BJ (cell line): ENCODE measurements at places on chromosomes 3 and 15.

- DNase-seq = no peak
Observed at GRCh38 chr3:48459773-48460516, 13.4 kb downstream of the ATRIP start.

GRCh38 chr15:51266656-51267050 lies 71.7 kb downstream of the CYP19A1 start:
- no peak for DNase-seq

- DNase-seq = no peak
Observed at GRCh38 chr15:61892140-61892539, 168.1 kb downstream of the VPS13C start.

DNA sequence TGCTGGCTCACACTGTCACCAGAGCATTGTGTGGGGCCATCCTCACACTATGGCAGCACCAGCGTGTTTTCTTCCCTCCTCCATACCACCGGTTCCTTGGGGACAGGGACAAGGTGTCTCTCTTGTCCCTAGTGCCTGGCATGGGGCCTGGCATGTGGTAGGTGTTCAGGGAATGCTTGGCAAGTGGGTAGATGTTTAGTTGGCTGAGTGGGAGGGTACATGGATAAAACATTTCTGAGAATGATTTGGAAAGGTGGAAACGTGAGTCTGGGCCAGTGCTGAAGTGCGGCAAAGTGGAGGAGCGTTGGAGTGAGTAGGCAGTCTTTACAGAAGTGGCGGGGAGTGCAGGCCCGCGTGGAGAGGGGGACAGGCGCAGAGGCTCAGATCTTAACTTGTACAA lies 15.0 kb downstream of the SNAPC5 start:
- DNase-seq = no peak

DNA sequence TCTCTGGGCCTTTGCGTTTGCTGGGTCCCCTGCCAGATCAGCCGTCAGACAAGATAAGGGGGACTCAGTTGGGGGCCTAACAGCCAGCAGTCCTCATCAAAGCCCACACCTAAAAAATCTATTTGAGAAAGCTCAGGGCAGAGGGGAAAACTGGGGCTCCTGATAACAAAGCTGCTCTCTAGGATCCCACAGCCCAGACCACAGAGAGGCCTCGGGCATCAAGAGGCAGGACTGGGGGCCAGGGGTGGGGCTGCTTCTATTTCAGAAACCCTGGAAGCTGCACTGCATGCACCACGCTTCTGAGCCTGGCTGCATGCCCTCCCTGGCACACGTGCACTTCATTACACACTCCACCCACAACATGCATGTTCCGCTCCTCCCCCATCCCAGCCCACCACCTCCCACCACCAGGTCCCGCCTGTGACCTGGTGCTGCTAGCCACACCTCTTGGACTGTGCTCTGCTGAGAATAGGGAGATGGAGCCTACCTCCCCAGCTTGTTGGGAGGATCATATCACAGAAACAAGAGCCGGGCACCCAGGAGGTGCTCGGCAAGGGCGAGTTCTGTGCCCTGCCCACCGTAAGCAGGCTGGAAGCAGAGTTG lies 26.6 kb downstream of the FBLN2 start:
- no peak for DNase-seq

DNA sequence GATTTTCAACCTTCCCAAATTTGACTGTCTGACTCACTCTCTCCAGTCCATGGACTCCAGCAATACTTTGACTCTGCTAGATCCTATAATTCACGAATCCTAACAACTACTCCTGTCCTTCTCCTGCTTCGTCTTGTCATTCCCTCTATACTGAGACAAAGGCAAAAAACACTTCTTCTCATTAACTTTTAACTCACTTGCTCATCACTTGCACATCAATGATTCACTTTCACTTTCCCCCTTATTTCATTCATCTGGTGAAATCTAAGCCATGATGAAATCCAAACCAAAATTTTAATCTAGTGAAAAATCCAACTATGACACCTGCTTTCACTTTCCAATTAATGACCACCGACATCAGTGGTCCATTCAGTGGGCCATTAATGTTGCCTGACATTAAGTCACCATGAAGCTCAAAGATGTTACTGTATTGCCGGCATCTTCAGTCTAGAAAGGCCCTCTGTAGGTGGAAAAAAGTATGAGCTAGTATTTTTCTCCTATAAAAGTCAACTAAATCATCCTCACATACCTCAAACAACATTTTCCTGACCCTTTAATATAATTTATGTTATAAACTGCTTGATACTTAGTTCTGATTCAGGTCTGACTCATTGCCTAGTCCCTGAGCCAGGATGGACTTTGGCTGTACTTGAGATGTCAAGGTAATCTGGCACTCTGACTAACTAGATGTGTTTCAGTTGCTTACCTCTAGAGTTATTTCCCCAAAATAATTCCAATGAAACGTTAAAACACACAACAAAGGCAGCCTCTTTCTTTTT lies 158.6 kb downstream of the CNTN6 start:
- no peak for DNase-seq

DNA sequence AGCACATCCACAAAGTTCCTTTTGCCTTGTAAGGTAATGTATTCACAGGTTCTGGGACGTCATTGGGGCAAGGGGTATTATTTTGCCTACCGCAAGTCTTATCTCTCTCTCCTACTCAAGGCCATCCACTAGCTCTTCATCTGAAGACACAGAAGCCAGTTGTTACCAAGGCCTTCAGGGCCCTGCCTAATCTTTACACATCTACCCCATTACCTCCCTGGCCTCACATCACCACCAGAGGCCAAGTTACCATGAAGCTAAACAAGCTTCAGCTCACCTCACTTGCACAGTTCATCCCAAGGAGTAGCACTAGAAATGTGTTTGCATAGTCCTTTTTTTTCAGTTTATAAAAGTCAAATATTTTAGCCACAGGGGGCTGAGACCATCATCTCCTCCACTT lies 34.1 kb downstream of the ATP8B4 start:
- no peak for DNase-seq

DNA sequence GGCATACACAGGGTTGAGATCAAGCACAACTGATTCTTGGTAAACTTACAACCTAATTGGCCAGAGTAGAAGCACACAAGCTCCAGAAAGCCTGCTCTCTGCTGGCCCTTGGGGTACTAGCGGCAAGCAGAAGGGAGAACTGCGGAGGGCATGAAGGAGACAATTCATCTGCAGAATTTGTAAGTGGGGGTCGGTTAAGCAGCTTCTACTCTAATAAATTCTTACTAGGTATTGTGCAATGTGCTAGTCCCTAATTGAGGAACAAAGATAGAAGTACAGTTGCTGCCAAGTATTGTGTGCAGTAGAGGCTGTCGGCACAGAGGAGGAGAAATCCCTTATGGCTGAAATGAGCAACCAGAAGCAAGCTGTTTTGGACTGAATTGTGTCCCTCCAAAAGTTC lies 91.2 kb upstream of the VEPH1 start:
- no peak for DNase-seq

DNA sequence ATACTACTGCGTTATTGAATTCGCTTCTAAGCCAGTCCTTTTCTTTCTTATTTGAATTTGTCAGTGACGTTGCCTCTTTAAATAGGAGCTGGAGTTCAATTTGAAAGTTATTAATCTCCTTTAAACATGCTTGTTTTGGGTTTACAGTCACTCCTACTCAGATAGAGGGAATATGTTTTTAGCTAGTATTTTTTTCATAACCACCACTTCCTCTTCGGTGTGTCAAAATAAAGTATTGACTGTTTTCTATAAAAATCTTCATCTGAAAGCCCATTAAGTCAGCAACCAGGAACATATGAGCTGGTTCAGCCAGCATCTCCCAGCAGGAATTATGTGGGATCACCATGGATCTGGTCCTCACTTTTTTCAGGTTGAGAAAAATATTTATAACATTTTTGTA lies 772.9 kb downstream of the DIPK2A start:
- no peak for DNase-seq

- no peak for DNase-seq
Observed at GRCh38 chr3:116020989-116021388, 397.7 kb downstream of the GAP43 start.

- no peak for DNase-seq
Observed at GRCh38 chr3:127709320-127710060, 36.7 kb downstream of the ABTB1 start.

- no peak for DNase-seq
Observed at GRCh38 chr15:73620078-73620477, 13.1 kb downstream of the NPTN start.

GRCh38 chr15:43932907-43933306 lies 106.1 kb downstream of the WDR76 start:
- no peak for DNase-seq

DNA sequence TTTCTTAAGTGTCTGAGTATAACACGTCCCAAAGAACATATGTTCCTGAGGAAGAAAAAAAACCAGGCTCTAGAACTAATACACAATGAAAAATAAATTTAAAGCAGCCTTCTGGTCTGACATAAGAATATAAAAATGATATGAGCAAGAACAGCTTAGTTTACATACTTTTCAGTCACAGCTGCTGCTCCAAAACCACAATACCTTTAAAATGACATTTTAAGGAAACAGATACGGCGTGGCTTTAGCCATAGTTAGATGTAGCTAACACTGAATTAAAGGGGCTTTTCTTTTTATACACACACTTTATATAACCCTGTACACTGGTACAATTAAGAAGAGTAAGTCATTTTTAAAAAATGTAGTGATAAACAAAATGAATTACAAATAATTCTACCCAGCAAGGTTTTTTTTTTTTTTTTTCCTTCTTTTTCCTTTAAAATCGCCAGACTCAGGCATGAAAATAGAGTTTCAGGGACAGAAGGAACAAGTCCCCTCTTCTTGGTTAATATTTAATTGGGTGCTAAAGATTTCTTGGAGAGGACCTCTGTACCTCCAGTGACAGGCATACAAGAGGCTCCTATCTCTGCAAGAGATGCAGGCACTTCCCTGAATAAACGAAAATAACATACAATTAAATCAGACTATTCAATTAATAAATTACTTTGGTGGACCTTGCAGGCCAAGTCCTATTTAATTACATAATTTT lies 265.6 kb downstream of the FOXP1 start:
- no peak for DNase-seq

- DNase-seq = peak; percentile 67
Observed at GRCh38 chr15:78075490-78076230, 1.9 kb downstream of the TBC1D2B start.

DNA sequence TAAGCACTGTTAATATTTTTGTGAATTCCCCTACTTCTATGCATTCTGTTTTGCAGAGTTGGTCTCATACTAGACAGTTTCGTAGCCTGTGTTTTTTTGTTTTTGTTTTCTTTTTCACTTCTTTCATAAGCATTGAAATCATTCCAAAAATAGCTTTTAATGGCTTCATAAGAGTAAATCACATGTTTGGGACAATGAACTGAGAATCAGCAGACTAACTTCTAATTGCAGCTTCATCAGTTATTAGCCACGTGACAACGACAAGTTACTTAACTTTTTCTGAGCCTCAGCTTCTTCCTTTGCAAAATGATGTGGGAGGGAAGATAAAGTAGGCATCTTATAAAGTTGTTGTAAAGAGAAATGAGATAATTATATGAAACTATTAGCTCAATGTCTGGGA lies 124.8 kb downstream of the LIPC start:
- DNase-seq = no peak

- no peak for DNase-seq
Observed at GRCh38 chr3:1848935-1849334, 249.7 kb upstream of the CNTN4 start.

DNA sequence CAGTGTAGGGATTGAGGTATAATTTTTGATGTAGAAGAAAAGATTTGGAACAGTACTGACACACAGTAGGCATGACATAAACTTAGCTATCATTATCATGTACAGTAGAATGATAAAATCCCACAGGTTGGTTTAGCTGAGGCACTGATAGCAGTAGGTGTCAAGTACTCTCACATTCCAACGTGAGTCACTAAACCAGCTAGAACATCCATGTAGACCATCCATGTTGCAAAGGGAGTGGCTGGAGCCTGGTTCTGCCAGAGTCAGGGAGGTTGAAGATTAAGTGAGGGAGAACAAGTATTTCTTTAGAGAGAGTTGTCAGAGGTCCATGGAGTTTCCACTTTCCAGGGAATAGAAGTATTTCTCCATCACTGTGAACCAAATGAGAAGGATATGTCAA lies 157.2 kb upstream of the TMEM108 start:
- no peak for DNase-seq

DNA sequence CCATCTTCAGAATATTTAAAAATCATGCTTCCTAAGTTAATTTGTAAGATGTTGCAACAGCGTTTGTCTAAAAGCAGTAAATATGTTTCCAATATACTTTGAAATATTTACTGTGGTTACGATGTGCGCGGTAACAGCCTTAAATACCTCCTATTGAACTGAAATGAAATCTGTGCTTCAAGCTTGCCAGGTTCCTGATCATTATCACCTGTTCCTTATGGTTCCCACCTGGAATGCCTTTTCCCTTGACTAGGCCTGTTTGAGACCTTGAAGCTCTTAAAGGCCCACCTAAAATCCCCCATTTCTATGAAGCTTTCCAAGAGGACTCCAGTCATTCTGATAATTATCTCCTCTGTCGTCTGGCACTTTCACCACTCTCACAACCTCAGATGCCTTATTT lies 146.7 kb downstream of the NAALADL2 start:
- DNase-seq = peak; percentile 47

- DNase-seq = no peak
Observed at GRCh38 chr15:87667643-87668042, 588.9 kb downstream of the NTRK3 start.

DNA sequence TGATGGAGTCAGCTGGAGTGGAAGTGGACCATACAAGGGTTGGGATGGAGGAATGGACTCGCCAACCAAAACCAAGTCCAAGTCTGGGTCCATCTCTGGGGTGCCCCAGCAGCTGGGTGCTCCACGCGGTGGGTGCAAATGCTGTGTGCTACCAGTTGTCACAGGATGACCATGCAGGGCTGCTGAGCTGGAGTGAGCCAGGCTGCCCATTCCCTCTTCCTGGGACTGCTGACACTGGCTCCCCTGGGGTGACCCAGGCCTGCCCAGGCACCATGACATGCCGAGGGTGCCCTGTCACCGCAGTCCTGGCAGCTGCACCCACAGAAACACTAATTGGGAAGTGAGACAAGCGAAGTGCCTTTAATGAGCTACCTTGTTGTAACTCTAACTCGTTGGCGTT lies 140.2 kb downstream of the TPRA1 start:
- DNase-seq = no peak

- no peak for DNase-seq
Observed at GRCh38 chr15:73028831-73029451, 23.3 kb upstream of the NEO1 start.

DNA sequence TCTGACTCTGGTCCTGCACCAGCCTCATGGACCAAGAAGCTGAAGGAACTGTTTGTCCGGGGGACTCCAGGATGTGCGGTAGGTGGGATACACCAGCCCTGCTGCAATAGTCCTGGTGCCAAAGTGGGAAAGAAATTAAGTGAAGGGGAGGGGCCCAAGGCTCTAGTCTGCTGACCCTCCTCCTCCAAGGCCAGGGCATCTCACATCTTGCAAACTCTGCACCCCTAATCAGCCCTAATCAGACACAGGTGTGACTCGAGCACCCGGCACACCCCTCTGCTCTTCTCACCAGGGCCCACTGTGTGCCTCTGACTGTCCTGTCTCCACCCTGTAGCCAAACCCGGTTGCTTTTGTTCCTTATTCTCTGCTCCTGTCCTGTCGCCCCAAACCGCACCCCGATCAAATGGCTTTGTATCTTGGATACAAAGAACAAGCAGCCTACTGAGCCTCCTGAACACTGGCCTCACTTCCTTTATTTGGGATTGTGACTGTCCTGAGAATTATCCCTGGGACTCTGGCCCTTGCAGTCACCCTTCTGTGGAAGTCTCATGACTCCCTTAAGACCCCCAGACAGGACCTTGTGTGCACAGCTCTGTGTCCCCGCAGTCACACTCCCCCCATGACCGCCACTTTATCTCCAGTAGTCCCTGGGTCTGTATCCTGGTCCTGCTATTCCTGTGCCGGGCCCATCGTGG lies 26.7 kb upstream of the SLC41A3 start:
- no peak for DNase-seq

- no peak for DNase-seq
Observed at GRCh38 chr3:10010878-10011465, 15.3 kb upstream of the FANCD2 start.
